ENCODE measurements at places on chromosomes 6 and 20.

GRCh38 chr20:23125625-23126191, 39.6 kb upstream of the CD93 start:
- peak; percentile 29 for DNase-seq

DNA sequence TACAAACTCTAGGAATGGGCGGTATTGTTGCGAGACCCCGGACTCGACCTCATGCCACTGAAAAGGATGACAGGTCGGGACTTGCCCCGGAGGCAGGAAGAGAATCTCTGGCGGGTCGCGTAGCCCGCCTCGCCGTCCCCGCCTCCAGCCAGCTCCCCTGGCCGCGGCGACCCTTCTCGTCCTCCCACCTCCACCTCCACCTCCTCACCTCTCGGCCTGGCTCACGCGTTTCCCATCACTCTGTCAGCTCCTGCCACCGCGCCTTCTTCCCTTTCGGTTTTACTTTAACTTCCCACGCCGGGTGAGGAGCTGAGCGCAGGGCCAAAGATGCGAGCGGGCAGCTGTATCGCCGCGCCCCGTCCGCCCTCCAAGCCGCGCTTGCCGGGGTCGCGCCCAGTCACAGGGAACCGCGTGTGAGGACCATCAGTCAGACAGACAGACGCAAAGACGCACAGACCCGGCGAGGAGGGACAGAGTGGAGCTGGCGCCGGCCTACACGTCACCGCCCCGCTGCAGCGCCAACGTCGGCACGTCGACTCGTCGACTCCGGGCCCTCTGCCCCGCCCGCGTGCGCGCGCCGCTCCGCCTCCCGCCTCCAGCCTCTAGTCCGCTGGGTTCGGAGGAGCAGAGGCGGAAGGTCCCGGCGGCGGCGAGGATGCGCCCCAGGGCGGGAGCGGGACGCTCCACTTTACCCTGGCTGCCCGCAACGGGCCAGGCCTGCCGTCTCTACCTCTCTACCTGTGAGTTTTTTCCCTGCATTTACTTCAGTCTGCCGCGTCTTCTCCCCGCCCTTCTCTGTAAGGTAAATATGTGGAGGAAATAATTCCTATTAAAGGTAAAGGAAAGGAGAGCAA, at the start of gene ASCC3:
Gene ASCC3 (minus strand): TSS at position 477 of the 854 bp plus-strand sequence. CDS start 13,332 bp downstream, outside the sequence.
- peak; percentile 53 for DNase-seq

DNA sequence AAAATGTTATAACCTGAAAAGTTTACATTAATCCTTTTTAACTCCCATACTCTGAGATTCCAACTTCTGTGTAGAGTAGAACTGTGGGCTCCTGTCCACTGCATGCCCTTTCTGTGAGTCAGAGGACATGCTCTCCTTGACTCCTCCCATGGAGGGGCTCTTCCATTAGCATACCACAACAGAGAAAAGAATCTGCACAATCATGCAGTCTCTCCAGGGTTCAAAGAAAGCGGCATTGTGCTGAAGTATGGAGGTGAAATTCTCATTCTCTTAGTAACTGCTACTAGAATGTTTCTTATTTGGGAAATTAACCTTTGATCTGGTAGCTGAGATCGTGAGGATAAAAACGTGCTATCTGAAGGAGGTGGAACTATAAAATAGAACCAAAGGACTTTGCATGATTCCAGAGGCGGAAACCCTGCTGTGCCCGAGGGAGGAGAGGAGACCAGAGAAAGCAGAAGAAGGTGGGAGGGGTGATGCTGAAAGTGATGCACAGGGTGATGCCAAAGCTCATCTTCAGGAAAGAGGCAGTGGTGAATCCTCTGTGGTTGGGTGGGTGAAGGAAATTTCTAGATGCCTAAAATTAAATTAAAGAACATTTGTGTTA, 202.2 kb upstream of the PCSK2 start:
- peak; percentile 37 for DNase-seq

- DNase-seq: no peak
These were observed at the start of gene CGAS for GRCh38 chr6:73452107-73452461. CGAS (minus strand) TSS chr6:73452297; CDS start chr6:73452181, 116 bp downstream.

DNA sequence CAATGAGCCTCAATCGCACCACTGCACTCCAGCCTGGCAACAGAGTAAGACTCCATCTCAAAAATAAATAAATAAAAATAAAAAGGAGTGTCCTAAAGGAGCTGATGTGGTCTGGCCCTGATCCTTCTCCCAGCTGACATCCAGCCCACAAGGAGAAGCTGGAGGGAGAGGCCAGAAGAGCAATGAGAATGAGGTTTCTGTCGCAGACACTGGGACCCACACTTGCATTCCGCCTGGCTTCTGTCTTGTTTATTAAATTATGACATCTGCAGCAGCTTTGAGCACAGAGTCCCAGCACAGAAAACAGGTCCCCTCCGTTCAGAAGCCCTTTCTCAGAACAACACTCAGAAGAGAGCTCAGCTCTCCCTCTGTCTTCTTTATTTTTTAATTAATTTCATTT, 10.3 kb upstream of the E2F1 start:
- DNase-seq: no peak

GRCh38 chr6:158322724-158323560, 10.7 kb downstream of the TULP4 start:
- no peak for DNase-seq

- no peak for DNase-seq
These were observed 36.9 kb upstream of the ID1 start for GRCh38 chr20:31568041-31568731.

DNA sequence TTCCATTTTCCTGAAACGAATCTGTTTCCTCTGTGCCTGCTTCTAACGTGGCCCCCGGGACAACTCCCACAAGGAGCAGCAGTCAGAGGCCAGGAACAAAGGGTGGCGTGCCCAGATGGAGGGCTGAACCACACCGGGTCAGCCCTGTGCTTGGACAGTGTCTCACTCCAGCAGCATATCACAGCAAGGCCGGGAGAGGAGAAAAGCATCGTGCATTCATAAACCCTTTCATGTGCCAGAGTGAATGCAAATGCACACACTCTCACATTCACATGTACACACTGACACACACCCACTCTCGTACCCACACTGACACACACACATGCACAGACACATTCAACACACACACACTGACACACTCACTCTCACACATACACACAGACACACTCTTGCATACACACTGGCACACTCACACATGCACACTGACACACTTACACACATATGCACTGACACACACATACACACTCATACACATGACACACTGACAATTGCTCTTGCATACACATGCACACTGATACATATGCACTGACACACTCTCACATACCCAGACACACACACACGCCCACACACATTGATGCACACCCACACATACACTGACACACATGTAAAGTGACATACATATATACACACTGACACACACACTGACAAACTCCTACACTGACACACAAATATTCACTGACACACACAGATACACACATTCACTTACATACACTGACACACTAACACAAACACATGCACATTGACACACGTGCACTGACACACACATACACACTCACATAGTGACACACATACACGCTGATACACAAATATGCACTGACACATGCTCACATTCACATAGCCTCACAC, 237.0 kb downstream of the LRFN2 start:
- DNase-seq: no peak

- no peak for DNase-seq
These were observed 184.8 kb downstream of the HIVEP2 start for GRCh38 chr6:142760152-142760551.

- DNase-seq: peak; percentile 1
These were observed 113.1 kb downstream of the C6orf58 start for GRCh38 chr6:127690092-127690491.

- DNase-seq: no peak
These were observed 243.1 kb upstream of the RAB32 start for GRCh38 chr6:146300521-146300920.

DNA sequence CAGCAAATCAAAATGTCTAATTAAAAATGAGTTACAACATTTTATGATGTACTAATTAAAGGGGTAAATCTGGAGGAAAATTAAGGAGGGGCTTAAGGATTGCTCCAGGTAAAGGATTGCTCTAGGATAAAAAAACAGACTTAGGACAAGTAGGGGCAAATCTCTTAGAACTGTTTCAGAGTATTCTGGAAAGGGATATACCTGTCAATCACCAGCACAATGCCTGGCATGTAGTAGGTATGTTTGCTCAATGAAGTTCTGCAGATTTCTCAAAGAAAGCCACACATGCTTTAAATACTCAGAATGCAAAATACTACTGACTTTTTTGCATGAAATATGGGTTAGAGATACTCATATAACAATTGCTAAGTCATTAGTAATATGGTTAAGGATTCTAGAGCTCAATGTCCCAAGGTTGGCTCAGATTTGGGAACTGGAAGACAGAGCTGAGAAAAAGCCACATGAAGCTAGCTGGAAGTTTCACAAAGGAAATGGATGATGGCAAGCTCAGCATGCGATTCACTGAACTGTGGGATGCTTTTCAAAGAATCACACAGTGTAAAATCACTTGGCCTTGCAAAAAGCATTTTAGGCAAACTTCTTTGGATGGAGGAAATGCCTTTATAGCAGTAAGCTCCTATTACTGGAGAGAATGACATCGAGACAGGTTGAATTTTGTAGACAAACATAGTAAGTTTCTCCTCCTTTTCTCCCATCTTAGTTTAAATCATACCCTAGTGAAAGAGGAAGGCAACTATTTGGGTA, 72.8 kb downstream of the MAP3K5 start:
- no peak for DNase-seq

DNA sequence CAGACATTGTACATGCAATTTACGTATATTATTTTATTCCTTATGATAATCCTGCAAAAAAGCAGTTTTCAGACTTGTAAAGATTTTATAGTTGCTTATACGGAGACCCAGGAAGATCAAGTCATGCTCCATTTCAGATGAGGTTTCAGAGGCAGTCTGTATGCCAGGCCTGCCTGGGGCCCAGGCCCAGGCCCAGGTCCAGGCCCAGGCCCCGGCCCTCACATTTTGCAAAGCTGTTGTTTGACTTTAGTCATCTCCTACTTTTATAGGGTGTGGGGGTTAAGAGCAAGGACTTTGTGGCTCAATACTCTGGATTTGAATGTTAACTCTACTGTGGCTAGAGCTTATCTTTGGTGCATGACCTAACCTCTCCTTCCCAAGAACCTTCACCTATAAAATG, 217.9 kb downstream of the SAMD5 start:
- no peak for DNase-seq

GRCh38 chr6:18025596-18025995, 38.2 kb upstream of the KIF13A start:
- no peak for DNase-seq

DNA sequence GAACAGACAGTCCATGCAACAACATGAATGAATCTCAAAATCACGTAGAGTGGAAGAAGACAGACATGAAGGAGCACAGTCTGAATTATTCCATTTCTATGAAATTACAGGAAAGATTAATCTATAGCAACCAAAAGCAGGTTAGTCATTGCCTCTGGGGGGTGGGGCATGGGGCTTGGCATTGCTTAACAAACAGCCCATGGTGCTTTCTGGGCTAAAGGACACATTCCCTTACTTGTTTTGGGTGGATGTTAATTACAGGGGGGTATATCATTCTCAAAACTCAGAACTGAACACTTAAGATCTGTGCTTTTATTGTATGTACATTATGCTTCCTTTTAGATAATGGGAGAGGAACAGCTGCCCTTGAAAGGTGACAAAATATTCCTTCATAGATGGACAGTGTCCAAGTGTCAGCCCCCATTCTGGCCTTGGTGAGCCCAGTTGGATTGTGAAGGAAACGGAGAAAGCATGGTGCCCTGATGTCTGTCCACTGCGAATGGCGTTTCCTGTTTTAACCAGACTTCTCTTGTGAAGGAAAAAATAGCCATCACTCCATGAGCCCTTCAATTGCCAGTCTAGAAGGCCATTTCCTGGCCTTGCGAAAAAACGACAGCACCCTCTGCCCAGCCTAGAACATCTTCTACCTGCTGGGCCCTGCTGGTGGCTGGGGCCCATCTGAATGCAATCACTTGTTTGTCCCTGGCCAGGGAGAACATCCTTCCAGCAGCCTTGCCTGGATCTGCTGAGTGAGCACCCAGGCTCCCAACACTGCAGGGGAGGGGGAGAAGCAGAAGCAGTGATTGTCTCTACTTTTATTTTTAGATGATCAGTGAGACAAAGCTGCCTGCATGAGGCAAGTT, 179.7 kb downstream of the BCAS1 start:
- DNase-seq: no peak

DNA sequence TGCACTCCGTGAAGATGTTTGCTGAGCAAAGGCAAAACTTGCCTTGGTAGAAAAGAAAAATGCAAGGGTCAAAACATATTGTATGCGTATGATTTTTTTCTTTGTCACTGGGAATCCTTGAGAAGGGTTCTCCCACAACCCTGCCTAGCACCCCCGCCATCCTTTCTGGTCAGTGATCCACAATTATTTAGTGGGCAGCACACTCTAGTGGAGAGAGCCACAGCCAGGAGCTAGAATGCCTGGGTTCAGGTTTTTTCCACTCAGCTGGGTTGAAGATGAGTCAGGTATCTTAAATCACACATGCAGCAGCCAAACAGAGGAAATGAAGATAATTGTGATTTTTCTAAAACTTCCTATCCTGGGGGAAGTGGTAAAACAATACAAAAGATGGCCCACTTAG, 243.1 kb downstream of the PKHD1 start:
- no peak for DNase-seq
